ENCODE measurements at places on chromosomes 7 and 10.

GRCh38 chr7:98088109-98088508, 18.6 kb upstream of the LMTK2 start:
- no peak for DNase-seq

DNA sequence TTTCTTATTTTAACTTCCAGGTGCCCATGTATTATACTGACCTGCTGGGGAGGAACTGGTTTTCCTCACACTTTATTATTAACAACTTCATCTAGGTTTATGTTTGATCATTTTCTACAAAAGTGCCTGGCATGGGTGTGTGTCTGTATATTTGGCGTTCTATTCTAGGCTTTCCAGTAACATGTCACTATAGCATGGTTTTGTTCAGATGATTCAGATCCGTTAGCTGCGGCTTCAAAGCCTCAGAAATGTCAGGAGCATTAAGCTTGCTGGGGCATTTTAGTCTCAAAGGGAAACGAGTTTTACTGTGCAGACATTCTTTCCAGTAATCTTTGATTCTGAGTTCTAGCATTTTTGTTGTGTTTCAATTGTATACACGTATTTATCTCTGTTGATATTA, 2.3 kb downstream of the INPP5A start:
- peak; percentile 41 for DNase-seq

DNA sequence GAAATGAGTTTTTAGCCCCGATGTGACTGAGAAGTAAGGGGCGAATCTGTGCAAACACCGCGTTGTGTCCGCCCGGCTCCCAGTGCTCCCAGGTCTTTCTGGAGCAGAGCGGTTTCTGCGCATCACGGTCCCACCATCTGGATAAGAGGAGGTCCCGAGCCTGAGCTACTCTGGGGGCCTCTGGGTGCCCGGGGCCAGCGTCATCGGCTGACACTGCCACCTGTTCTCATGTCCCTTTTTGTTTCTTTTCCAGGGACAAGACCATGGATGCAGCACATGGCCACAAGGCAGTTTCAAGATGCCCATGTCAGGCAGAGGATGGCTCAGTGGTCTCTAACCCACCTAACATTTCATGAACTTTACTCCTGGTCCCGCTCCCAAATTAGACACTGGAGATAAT, 24.9 kb downstream of the KLF6 start:
- DNase-seq: no peak

- no peak for DNase-seq
These were observed 15.5 kb downstream of the CYP2C19 start for GRCh38 chr10:94777886-94778458.

DNA sequence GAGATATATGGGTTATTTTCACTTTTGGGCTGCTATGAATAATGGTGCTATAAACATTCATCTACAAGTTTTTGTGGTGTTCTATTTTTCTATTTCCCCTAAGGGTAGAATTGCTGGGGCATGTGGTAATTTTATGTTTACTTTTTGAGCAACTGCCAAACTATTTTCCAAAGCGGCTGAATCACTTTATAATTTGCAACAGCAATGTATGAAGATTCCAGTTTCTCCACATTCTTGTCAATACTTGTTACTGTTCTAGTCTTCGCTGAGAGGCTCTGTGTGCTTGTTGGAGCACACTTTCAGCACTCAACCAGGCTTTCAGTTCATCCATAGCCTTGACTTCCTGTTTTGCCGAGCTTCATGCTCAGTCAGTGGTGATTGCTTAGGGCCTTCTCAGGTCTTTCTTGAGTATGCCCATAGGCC, 39.0 kb downstream of the ADK start:
- no peak for DNase-seq

- peak; percentile 13 for DNase-seq
These were observed 46.4 kb downstream of the ESYT2 start for GRCh38 chr7:158782761-158783401.

GRCh38 chr7:90708841-90709317, 112.8 kb downstream of the CDK14 start:
- DNase-seq: no peak

GRCh38 chr10:32377458-32378259, 30.7 kb upstream of the EPC1 start:
- no peak for DNase-seq

DNA sequence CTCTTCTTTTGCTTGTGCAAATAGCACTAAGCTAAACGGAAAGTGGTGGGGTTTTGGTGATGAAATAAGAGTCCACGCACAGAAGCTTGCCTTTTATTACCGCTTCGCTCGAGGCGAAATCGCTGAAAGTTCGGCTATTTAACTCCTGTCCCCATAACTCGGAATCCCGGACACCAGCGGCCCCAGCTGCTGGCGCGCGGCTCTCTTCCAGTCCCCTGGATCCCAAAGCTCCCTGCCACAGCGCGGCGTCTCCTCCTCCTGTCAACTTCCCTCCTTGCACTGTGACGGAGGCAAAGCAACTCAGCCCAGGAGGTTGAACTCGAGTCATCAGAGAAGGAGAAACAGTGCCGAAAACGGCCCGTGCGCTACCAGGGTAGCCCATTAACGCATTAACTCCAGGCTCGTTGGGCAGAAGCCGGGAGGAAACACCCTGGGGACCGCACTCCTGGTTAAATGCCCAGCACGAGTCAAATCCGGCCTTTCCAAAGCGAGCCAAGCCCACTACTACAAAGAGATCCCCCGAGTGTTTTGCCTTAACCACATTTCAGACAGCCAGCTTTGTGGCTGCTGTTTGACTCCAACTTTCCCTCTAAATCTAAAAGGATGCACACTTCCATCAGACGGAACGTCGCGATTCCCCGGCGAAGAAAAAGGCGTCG, 1.3 kb downstream of the SEMA3D start:
- no peak for DNase-seq

- DNase-seq: no peak
These were observed 108.3 kb downstream of the CPXM2 start for GRCh38 chr10:123783296-123783695.

DNA sequence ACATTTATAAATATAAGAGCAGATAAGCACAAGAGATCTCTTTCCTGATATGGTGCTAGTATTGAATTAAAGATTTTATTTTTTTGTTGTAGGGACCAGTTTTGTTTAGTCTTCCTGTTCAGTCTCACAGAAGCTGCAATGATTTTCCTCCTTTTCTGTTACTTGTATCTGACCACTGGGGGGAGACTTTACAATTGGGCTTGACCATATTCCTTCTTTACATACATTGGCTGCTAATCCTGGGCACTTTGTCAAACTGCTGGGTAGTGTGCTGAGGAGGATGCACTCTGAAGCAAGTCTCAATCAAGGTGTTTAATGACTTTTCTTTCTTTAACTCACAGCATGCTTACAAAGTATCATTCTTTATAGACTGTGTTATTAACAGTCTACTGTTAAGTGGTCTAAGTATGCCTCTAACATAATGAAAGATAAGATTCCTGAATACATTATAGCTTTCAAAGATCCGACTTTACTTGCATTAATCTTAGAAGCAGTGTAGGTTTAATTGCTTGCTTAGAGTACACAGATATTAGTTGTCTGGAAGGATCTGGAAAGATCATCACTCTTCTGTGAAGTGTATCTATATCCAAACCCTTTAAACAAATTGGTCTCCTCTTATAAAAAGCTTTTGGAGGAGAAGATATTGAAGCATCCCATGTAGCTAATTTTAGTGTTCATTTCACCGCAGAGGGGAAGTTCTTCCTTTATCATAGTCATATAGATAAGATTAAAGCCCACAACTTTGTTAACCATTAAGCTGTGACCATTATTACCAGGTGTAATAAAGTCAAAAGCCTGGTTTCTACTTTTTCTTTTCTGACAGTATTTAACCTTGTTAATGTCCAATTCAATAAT, 3.1 kb downstream of the PALS2 start:
- no peak for DNase-seq

DNA sequence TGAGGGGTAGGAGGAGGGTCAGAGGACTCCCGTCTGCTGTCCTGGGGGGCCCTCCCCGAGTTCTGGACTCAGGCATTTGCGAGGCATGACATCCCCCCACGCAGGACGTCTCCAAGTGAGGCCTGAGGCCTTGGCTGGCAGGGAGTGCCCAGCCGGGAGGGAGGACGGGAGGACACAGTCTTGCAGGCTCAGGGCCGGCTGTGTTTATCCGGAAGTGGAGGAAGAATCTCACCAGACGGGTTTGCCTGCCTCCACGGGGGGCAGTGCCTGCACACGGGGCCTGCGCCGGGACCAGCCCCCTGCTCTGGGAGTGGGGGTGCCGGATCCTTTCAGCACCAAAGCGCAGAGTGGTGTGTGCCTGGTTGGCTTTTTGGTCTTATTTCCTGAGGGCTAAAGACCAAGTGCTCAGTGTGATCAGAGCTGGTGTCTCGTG, 10.9 kb downstream of the PWWP2B start:
- no peak for DNase-seq

- DNase-seq: no peak
These were observed 85.8 kb downstream of the TNS3 start for GRCh38 chr7:47496056-47496665.

GRCh38 chr7:102395592-102395872, 631 bp upstream of the PRKRIP1 start:
- DNase-seq: no peak

GRCh38 chr10:52756966-52757365, 15.6 kb downstream of the MBL2 start:
- DNase-seq: no peak

DNA sequence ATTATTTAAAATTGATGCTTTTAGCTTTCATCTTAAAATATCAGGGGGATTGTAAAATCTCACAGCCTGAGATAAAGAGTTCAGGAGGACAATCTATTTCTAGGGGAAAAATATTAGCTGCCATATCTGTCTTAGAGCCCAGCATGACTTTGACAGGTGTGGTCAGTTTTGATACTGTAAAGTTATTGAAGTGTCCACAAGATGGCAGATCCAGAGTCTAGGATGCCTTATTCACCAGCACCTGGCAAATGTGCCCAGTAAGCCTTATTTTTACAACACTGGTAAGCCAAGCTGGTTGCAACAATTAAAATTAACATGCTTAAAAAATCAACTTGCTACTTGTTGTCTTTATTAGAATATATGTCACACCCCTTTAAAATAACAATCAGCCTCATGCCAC, 579.3 kb downstream of the SH2D4B start:
- no peak for DNase-seq

- no peak for DNase-seq
These were observed 63.2 kb upstream of the AMPH start for GRCh38 chr7:38694326-38694725.

DNA sequence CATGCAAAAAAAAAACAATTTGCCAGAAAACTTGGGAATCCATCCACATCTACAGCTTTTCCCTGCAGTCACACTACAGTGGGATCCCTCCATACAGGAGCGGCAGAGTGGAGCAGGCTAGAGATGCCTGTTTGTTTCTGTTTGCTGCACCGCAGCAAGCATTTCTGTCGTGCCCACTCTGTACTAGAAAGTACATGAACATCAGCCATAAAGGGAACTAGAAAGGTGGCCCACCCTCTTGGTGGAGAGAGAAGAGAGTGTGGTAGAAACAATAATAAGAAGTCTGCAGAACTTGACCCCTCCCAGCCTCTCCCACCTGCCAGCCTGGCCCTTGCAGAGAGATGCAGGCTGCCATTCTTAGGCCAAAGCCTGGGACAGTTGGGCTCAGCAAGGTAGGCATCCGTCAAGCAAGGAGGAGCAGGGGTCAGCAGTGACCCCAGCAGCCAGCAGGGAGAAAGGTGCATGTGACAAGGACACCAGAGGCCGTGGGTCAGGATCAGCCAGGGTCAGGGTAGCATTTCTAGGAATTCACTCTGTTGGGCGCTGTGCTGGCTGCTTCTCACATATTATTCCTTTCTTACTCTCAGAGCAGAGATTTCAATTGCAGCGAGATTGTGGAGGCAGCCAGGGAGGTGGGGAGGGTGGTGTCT, 171.8 kb downstream of the EGFR start:
- no peak for DNase-seq

DNA sequence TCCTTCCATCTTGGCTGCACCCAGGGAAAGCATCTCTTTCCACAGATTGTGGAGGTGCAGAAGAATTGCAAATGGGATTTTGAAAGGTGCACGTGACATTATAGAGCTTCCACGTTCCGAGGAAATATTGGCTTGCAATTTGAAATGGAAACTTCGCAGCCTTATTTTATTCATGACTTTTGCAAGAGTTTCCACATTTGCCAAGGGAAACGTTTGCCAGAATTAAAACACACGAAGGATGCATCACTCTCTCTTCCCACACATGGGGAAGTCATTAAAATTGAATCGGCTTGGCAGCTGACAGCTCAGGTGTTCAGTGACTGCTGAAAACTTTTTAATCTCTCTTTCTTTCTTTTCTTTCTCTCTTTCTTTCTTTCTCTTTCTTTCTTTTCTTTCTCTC, 475.4 kb upstream of the IGFBP3 start:
- no peak for DNase-seq

DNA sequence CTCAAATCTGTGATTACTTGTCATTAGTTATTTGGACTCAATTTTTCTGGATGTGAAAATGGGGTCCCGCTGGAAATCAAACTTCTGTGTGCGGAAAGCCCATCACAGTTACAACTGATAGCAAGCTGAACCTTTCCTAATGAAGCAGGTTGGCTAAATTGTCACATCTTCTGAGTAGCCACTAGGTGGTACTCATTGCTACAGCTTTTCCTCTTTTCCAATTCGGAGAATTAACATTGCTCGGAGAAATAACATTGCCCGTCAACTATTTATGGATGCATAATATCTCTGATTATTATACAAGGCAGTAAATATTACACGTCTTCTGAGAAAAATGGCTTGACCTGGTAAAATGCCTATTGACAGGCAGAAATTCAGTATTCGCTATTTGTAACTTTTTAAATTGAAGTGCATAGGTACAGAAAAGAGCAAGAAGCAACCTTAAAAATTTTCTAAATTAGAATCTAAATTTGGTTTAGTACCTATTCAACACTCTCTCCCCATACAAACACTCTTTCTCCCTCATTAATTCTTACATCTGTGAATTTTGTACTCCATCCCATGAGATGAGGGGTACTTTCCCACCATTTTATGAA, 17.3 kb upstream of the BLOC1S2 start:
- no peak for DNase-seq

DNA sequence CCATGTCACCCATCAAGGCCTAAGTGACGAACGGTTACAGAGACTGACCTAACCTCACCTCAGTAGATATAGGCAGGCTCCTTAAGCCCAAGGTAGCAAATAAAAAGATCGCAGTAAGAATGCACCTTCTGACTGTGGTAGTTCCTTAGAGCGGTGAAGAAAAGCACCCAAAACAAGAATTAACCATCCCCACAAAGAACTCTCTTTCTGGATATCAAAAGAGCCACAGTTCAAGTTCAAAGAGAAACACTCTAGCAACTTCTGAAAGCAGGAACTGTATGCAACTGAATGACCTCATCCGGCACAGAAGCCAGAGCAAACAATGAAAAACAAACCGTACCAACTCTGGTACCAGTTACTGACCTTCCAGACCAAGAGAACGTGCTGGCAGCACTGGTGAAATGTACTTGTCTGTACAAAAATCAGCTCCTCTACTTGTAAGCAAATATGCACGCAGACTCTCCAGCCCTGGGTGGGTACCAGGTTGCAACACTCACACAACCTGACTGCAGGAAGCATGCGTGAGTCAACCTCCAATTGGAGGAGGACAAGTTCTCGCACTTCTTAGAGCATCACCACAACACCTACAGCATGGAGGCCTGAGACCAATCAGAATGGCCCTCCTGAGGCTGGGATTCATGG, 202.7 kb downstream of the FAM107B start:
- DNase-seq: peak; percentile 61

GRCh38 chr7:153390955-153391354, 631.4 kb downstream of the ACTR3B start:
- no peak for DNase-seq
